Activated CD4-positive, alpha-beta T cell treated with anti-CD3 and anti-CD28 coated beads for 36 hours (primary cell): ENCODE measurements at places on chromosomes 16 and 17. TPM values are rescaled to one million over a fixed set of nuclear protein-coding genes. Genes with fewer than 3 reads are reported as not detected.

- no peak for DNase-seq
- no peaks in the 10 kb centered on the region for H3K27me3 ChIP-seq
- no peak overlapping the region for H3K4me3 ChIP-seq
- H3K36me3 ChIP-seq = no peaks in the 10 kb centered on the region
- H3K27ac ChIP-seq = no peak overlapping the region
- no peaks in the 10 kb centered on the region for H3K4me1 ChIP-seq
Observed at GRCh38 chr17:77306048-77306789, 165.4 kb downstream of the SEC14L1 start.

DNA sequence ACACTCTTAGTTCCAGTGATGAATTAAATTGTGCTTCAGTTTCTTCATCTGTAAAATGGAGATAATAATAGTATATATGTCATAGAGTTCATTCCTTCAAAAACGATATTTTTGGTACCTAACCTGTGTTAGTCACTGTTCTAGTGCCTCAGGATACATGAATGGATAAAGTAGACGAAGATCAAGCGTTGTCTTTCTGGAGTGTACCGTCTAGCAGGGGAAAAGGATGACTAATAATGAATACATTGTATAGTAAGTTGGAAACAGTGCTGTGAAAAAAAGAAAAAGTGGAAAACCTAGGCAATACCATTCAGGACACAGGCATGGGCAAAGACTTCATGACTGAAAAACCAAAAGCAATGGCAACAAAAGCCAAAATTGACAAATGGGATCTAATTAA is 8.6 kb downstream of the KRT10 start:
- peaks cover 9% of the 10 kb centered on the region for H3K4me1 ChIP-seq
- no peak for DNase-seq
- H3K4me3 ChIP-seq = no peak overlapping the region
- peaks cover 31% of the 10 kb centered on the region for H3K27me3 ChIP-seq
- no peak overlapping the region for H3K27ac ChIP-seq
- peaks cover 17% of the 10 kb centered on the region for H3K36me3 ChIP-seq

Gene KCNJ16
- not detected for total RNA-seq

DNA sequence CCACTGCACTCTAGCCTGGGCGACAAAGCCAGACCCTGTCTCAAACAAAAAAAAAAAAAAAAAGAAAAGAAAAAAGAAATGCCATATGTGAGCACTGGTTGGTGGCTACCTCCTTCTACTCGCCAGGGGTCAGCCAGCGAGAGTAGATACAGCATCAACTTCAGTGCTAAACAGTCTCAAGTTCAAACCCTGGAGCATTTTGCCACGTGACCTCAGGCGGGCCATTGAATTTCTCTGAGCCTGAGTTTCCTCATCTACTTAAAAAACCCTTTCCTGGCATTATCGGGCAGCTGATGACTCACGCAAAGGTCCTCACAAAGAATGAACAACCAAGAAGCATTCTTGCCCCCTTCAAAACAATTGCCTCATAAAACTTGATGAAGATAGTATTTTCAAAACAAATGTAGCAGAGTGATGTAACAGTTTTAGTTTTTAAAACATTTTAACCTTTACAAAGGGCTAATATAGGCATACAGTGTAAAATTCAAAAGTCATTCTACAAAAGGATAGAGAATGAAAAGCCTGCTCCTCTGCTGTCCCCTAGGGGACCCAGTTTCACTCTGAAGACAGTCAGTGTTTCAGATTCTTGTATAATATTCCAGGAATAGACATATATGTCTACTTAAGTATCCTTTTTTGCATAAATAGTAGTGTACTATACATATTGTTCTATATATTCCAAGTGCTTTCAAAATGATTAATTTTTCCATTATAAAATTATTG is 28.4 kb downstream of the DNAH2 start:
- H3K27me3 ChIP-seq = peaks cover 3% of the 10 kb centered on the region
- H3K4me1 ChIP-seq = no peaks in the 10 kb centered on the region
- H3K4me3 ChIP-seq = no peak overlapping the region
- no peak for DNase-seq

DNA sequence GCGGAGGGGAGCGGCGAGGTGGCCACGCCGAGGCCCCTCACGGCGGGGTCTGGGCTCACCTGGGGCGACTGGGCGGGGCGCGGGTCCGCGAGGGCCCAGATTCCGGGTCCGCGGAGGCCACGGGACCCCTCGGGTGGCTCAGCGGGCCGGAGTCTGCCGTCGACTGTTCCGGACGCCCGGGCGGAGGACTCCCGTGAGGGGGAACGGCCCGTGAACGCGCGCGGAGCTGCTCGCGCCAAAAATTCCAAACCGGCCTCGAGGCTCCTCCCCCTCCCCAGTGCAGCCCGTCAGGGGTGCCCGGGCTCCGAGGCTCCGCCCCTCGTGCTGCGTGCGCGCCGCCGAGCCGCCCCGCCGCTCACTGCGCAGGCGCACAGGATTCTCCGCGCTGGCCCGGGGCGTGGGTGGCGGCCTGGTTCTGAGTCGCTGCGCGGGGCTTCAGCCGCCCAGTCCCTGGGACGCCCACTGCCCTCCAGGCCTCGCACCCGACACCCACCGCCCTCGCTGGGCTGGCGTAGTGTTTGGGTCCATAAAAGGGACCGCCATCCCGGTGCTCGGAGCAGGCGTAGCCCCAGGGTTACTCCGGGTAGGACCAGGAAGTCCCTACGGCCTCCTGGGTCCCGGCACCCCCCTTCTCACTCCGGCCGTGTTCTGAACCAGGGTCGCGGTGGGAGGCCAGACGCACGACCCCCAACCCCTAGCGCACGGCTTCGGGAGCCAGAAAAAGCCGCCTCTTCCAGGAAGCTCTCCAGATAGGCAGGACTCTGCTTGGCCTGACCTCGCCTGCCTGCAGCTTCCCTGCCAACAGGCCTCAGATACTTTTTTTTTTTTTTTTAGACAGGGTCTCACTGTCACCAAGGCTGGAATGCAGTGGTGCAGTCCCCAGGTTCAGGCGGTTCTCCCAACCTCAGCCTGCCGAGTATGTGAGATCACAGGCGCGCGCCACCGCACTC is at the start of gene PKMYT1:
Gene PKMYT1, minus strand, starts transcription at position 220 of the 950 bp plus-strand sequence. CDS start 789 bp downstream, outside the sequence.
- peak; percentile 97 for DNase-seq
- peak within 1 kb of the TSS; percentile 84 for H3K27ac ChIP-seq
- peaks cover 6% of the 10 kb centered on the region for H3K4me1 ChIP-seq
- peaks cover 27% of the 10 kb centered on the region for H3K36me3 ChIP-seq
- H3K27me3 ChIP-seq = peaks cover 2% of the 10 kb centered on the region

Gene TLK2
- total RNA-seq = 37.4 TPM

GRCh38 chr16:73405851-73406250 is 357.9 kb upstream of the ZFHX3 start:
- no peaks in the 10 kb centered on the region for H3K36me3 ChIP-seq
- no peaks in the 10 kb centered on the region for H3K4me1 ChIP-seq
- H3K4me3 ChIP-seq = no peak overlapping the region
- no peak overlapping the region for H3K27ac ChIP-seq
- no peak for DNase-seq
- H3K27me3 ChIP-seq = no peaks in the 10 kb centered on the region

DNA sequence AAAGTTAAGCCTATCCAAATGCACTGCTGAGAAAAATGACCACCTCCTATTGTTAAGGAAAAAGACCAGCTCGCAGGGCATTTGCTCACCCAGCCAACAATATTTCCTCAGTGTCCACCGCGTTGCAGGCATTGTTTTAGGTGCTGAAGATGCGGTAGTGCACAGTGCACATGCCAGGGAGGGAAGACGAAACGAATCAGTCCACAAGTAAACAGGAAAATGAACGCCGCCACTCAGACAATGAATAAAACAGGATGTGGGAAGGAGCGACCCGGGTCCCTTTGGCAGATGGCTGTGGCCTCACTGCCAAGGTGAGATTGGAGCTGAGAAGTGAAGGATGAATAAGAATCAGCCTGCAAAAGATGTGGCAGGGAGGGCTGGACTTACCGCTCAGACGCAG is 249.2 kb downstream of the FOXL1 start:
- H3K27me3 ChIP-seq = peaks cover 34% of the 10 kb centered on the region
- H3K4me1 ChIP-seq = no peaks in the 10 kb centered on the region
- no peaks in the 10 kb centered on the region for H3K36me3 ChIP-seq

Gene IRF8
- total RNA-seq = 250 TPM

- H3K4me3 ChIP-seq = no peak overlapping the region
- H3K4me1 ChIP-seq = peaks cover 7% of the 10 kb centered on the region
- H3K27me3 ChIP-seq = peaks cover 26% of the 10 kb centered on the region
- H3K36me3 ChIP-seq = no peaks in the 10 kb centered on the region
Observed at GRCh38 chr17:34413443-34414119, 50.5 kb upstream of the CCL1 start.

GRCh38 chr17:79171188-79171587 is 96.6 kb downstream of the ENGASE start:
- DNase-seq = no peak
- no peaks in the 10 kb centered on the region for H3K4me1 ChIP-seq
- no peak overlapping the region for H3K27ac ChIP-seq
- no peaks in the 10 kb centered on the region for H3K36me3 ChIP-seq
- H3K4me3 ChIP-seq = no peak overlapping the region

- no peak overlapping the region for H3K27ac ChIP-seq
- H3K27me3 ChIP-seq = no peaks in the 10 kb centered on the region
- DNase-seq = peak; percentile 4
- H3K36me3 ChIP-seq = peaks cover 9% of the 10 kb centered on the region
Observed at GRCh38 chr17:82055965-82056728, 4.4 kb downstream of the GPS1 start.

DNA sequence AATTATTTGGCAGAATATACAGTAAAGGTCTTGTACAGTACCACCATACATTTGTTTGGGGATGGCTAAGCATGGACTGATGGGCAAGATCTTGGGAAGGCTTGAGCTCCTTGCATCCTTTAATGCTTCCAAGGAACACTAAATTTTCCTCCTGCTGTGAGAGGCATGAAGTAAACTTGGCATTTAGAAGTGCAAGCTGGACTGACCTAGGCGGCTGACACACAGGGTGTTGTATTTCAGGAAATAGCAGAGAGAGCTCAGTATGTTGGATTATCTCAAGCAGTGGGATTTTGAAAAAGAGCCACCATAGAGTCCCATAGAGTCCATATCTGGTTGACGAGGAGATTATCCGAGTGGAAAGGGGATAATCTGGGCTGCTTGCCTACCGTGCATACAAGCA is 2137.1 kb downstream of the TP53TG3F start:
- no peaks in the 10 kb centered on the region for H3K4me1 ChIP-seq
- no peaks in the 10 kb centered on the region for H3K27me3 ChIP-seq
- H3K4me3 ChIP-seq = no peak overlapping the region
- H3K27ac ChIP-seq = no peak overlapping the region
- H3K36me3 ChIP-seq = no peaks in the 10 kb centered on the region

GRCh38 chr17:39151150-39151942 is at the start of gene PLXDC1:
TSS of gene PLXDC1 (minus strand) at chr17:39151637. CDS start at chr17:39151437, 200 bp downstream.
- DNase-seq = peak; percentile 36
- peaks cover 40% of the 10 kb centered on the region for H3K4me1 ChIP-seq
- peak within 1 kb of the TSS; percentile 95 for H3K27ac ChIP-seq
- H3K36me3 ChIP-seq = peaks cover 8% of the 10 kb centered on the region
- H3K27me3 ChIP-seq = peaks cover 2% of the 10 kb centered on the region

Gene ZG16
- total RNA-seq = not detected

Gene TMEM114
- total RNA-seq = not detected

Gene ABCA8
- total RNA-seq = not detected
